ENCODE measurements at places on chromosomes 5 and 9. TPM values are rescaled to one million over a fixed set of nuclear protein-coding genes. Genes with fewer than 3 reads are reported as not detected.

GRCh38 chr5:26578002-26578401 is 460.4 kb downstream of the CDH9 start:
- DNase-seq, result no peak

- DNase-seq, result no peak
Measured at GRCh38 chr9:82498541-82499317, 510.2 kb downstream of the SPATA31D1 start.

GRCh38 chr5:132427281-132428146 is 58.0 kb downstream of the SLC22A5 start:
- no peak for DNase-seq

DNA sequence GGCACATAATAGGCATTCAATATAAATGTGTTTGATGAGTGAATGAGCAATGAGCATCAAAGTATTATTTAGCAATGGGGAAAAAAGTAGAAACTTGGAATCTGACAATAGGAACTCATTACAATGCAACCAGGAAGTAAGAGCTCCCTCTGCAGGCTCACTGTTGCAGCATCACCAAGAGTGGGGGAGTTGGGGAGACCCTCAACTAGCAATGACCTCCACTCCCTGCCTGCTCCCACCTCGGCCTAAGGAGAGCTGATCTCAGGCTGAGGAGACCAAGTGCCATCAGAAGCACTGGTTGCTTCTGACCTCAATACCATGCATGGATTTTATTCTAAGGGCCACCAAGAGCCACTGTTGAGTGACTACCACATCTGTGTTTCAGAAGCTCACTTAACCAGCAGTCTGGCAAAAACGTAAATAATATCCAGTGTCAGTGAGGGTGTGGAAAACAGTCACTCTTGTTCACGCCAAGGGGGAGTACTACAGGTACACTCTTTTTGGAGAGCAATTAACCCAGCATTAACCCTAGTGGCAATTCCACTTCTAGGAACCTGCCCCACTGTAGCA is 8.0 kb downstream of the VDAC1 start:
- no peak for DNase-seq

- no peak for DNase-seq
Measured at GRCh38 chr5:17890501-17890900, 256.2 kb downstream of the TAF11L14 start.

DNA sequence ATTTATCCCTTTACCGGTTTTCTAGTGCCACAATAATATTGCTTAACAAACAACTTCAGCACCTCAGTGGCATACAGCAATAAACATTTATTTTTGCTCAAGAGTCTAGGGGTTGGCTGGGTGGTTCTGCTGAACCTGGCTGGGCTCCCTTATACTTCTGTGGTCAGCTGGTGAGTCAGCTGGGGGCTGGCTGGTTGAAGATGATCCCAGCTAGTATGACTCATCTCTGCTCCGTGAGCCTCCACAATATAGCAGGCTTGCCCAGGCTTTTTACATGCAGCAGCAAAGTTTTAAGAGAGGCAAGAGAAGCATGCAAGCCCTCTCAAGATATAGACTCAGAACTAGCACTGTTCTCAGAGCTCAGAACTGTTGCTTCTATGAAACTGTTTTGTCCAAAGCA is 523.5 kb upstream of the CLINT1 start:
- peak; percentile 19 for DNase-seq

DNA sequence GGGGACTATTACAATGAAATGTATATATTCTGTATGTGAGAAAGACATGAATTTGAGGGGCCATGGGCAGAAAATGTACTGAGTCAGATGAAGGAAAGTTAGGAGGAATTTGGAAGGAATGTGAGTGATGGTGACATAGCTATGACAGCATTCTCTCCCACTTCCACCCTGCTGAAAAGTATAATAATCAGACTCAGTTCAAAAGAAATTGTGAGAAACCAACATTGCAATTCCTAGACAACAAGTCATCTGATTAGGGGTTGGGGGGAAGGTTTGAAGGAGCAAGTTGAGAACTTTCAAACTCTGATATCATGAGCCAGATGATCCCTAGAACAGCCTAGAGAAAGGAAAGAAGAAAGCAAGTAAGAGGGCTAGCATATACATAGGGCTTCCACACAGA is 370.6 kb downstream of the DMRTA1 start:
- DNase-seq, result no peak

ASTN2 gene
- 53.3 TPM for total RNA-seq

CDKN2A gene
- total RNA-seq, result 3.7 TPM

PITX1 gene
- not detected for total RNA-seq

IL3 gene
- not detected for total RNA-seq

FCN1 gene
- total RNA-seq, result 0.63 TPM

FCN2 gene
- not detected for total RNA-seq

SLC12A7 gene
- 24.5 TPM for total RNA-seq

Measured in dorsolateral prefrontal cortex (tissue), 122 donors.